ENCODE measurements at places on chromosomes 16 and 17.

DNA sequence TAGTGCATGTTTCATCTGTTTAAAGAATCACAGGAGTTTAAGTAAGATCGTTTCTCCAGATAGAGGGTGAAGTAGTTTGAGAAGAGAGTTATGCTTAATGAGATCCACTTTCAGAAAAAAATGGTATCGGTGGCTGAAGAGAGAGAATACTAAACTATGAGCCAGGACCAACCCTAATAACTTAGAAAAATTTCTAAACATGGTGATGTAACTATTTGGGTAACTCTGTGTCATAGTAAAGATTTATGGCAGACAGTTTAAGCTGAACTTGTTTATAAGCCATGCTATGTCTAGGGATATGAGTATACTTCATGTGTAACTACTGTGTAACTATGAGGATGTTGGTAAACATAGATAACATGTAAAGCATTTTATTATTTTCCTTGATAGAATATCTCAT, 489.5 kb downstream of the KCNJ2 start:
- no peak for DNase-seq

DNA sequence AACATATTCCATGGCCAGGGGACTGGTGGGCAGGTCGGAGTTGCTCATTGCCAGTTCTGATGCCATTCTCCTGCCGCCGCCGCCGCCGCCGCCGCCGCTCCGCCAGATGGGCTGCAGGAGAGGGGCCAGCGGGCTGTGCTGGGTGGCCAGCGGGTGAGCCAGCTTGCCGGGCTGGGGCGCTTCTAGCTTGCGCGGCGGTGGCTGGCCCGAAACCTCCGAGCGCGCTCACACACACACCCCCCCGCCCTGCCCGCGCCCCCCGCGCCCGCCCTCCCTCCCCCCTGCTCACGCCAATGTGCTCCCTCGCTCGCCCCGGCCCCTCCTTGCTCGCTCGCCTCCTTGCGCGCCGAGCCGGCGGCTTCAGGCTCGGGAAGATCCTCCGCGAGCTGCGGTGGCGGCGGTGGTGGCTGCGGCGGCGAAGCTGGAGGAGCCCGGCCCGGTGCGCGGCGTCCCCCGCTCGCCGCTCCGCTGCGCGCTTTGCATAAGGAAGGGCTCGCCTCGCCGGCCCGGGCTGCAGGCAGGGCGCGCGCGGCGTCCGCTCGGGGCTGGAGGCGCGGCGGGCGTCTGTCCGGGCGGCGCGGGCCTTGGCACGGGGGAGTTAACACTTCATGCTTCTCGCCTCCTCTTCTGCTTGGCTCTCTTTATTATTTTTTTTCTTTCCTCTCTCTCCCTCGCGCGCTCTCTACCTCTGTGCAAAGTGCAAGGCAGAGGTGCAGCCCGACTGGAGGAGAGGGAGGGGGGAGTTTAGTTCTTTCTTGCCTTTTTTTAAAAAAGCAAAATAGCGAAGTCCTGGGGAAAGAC, 500 bp downstream of the MAF start:
- peak; percentile 59 for DNase-seq

- no peak for DNase-seq
These were observed 75.2 kb downstream of the KANSL1 start for GRCh38 chr17:46117850-46118696.

GRCh38 chr16:86902656-86903001, 324.3 kb downstream of the FOXL1 start:
- DNase-seq = no peak

- DNase-seq = no peak
These were observed 26.4 kb downstream of the KATNB1 start for GRCh38 chr16:57761957-57762356.

- DNase-seq = no peak
These were observed 142.6 kb upstream of the PLCG2 start for GRCh38 chr16:81636298-81636993.

- peak; percentile 9 for DNase-seq
These were observed 1.3 kb downstream of the RBBP6 start for GRCh38 chr16:24540602-24541210.

GRCh38 chr17:52378860-52379259, 220.3 kb upstream of the CA10 start:
- DNase-seq = no peak

DNA sequence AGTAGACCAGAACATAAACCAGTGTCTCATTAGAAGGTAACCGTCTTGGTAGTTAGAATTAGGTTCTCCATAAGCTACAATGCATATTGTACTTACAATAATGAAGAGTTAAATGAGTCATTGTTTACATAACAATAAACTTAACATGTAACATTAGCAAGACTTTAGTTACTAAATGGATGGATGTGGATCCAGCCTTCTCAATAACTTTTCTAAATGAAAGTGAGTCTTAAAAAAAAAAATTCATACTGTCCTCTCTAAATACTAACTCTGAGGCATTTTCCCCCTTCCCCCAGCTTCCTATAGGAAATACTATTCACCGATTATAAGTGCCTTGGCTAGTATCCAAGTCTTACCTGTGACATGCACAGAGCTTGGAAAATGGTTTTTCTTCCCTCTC, 155.3 kb downstream of the CYB561 start:
- no peak for DNase-seq

DNA sequence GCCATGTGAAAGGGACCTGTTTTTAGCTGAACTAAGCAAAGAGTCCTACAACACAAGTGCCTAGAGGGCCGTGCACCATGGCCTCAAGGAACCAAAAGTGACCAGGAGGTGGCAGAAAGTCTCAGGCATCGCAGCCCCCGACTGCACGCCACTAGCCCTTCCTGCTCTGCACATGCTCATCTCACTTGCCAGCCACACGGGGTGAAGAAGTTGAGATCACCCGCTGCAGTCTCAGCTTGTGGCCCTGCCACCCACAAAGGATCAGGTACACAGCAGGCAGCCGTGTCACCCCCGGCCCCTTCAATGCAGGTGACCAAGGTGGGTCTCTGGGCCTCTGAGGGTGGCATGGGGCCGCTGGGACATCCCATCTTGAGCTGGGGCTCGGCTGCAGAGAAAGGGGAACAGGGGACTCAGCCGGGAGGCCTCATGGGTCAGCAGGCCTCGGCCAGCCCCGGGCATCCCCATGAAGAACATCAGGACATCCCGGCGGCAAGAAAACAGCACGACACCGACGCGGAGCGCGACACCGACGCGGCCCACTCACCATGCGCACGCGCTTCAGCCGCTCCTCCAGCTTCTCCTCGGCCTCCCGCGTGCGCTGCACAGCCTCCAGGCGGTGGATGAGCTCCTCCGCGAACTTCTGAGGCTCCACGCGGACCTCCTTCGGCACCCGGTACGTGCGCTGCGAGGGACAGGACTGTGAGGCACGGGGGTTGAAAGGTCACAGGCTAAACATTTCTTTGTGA, 21.0 kb downstream of the PDIA2 start:
- no peak for DNase-seq

DNA sequence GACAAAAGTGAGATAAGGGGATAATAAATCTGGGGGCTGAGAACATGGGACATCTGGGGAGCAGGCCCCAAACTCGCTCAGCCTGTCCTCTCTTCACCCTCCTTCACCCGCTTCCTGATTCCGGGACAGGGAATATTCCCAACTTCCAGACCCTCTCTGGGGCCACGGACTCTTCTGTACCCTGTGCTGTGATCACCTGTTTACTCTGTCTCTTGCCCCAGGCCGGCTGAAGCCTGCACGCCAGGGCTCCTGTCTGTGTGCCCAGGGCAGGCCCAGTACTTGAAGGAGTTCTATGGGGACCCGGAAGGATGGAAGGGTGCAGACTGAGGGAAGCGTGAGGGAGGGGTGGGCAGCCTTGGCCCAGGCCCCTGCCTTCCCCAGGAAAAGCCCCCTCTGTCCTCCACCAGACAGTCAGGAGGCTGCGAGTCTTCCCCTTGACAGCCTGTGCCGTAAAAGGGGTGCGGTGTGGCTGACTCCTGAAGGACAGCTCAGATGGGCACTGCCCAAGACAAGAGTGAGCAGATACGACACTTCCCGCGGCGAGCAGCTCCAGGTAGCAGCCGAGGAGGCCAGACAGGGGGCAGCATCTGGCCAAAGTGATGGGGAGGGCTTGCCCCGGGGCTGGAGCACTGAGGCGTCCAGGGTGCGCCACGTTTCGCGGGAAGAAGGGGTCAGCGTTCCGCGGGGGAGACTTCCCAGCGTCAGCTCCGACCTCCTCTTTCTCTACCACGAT, 1.0 kb upstream of the CCNF start:
- DNase-seq = peak; percentile 38

GRCh38 chr17:76547183-76547641, 7.4 kb downstream of the PRCD start:
- DNase-seq = peak; percentile 89

DNA sequence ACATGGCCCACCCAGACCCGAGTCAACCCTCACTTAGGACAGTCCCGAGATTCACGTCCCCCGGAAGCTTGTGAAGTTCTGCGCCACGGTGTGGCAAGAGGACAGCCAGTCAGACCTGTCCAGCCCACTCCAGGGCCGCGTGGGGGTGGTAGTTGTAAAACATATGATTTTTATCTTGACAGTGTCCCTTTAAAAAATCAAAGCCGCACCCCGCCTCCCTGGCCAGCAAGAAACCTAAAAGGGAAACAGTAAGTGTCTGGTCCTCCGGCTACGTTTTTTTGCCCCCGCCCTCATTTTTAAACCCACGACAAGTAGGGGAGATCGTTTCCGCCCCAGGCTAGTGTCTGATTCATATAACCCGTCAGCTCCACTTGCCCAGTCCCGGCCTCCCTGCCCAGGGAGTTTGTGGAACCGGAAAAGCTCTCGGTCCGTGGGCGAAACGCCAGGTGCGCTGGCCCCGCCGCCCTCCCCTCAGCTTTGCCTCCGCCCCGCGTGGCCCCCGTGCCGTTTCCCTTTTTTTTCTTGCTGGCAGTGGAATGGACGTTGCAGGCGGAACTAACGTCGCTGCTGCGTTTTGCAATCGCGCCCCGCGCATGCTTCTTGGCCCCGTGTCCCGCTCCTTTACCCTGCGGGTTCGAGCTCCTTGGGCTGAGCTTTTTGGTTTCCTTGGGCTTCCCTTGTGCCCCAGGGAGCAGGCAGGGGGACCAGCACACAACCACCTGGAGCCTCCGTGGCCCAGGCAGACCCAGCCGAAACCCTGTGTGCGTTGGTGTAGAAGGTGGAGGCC, 13.3 kb upstream of the NUDT16L1 start:
- no peak for DNase-seq

- DNase-seq = peak; percentile 13
These were observed 27.9 kb downstream of the GABARAPL2 start for GRCh38 chr16:75593825-75594820.

- no peak for DNase-seq
These were observed 111.1 kb downstream of the VPS53 start for GRCh38 chr17:603406-604114.

DNA sequence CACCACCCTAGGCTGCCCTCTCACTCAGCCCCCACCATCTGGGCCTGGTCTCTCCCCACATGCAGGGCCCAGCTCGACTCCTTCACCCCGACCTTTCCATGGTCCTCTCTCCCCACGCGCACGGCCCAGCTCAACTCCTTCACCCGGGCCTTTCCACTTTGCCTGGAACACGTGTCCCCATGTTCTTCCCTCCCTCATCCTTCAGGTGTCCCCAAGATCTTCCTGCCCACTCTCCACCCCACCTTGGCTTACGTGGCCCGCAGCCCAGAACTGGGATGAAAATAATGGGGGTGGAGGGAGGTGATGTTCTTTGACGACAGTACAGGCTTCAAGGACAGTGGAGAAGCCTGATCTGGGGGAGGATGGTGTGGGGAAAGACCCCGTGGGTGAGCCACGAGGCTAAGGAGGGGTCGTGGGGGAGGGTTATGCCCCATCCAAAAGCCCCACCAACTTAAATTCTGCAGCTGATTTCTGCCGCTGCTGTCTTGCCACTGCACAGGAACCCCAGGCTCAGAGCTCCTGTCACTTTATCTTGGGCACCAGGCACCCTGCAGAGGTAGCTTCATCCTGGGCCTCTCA, 9.9 kb upstream of the MEAK7 start:
- no peak for DNase-seq

- no peak for DNase-seq
These were observed 7.0 kb downstream of the COG1 start for GRCh38 chr17:73199751-73200317.

DNA sequence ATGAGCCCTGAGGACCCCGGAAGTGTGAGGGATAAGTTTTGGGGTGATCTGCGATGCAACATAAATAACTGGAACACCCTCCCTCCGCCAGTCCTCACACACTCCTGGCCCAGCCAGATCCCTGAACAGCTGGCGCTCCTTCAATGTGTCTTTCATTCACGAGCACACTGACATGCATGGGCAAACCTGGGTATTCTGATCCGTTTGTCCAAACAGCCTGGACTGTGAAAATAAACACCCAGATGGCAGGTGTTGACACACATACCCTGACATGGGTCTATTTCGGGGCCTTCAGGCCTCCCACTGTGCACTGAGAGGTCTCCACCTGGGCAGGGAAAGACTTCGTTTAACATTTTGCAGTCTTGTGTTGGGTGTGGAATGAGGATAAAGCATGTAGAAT, 3.0 kb upstream of the CPNE2 start:
- DNase-seq = no peak

DNA sequence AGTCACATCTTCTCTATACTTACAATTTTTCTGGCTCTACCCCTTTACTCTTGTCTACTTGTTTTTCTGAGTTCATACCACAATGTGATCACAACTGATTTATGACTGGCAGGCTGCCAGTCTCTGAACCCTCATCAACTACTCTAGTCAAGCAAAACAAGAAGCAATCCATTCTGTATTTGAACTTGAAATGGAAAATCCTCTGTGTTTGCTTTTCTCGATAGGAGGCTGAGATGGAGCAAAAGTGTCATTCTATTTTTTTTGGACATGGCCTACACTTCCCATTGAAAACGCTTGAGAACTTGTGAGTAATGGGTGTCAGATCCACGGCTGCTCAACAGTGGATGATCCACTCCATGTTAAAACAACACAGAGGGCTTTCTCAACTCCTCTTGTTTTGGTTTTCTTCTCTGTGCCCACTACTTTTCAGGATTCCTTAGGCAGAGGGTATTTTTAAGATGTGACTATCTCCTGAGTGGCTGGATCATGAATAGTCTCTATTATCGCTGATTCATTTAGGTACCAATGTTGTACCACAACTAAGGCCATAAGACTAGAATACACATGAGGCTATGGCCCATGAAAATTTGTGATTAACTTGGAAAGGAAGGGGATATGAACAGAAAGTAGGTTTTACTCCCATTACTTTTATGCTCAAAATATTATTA, 11.7 kb downstream of the TMEM100 start:
- DNase-seq = no peak

DNA sequence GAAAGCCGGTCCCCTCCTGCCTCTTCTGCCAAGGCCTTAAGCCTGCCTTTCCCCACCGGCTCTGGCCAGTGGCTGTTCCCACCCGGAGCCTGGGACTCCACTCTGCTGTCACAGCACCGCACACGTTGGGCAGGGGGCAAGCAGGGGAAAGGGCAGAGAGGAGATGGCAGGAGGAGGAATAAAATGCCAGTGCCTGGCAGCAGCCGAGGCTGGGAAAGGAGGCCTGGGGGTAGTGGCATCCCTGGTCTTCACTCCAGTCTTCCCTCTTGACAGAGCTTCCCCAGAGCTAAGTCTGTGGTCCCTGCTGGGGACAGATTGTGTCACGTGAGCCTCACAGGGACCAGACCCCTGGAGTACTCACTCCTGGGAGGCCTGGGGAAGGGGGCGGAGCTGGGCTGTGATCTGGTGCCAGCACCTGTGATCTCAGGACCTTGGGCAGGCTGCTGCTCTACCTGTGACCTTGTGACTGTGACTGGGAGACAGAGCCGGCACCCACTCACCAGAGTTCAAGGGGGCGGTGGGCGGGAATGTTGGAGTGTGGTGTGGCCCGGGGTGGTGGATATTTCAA, 97.2 kb upstream of the GSE1 start:
- peak; percentile 80 for DNase-seq

GRCh38 chr16:66934138-66934838, at the start of gene CIAO2B:
Gene CIAO2B, minus strand, starts transcription at chr16:66934402. Its CDS starts 38 bp downstream, at chr16:66934364.
- DNase-seq = peak; percentile 92
